ENCODE measurements at places on chromosomes 5 and 9. TPM values are rescaled to one million over a fixed set of nuclear protein-coding genes. Genes with fewer than 3 reads are reported as not detected.

- no peak for DNase-seq
Observed at GRCh38 chr5:76325326-76325725, 77.8 kb upstream of the IQGAP2 start.

DNA sequence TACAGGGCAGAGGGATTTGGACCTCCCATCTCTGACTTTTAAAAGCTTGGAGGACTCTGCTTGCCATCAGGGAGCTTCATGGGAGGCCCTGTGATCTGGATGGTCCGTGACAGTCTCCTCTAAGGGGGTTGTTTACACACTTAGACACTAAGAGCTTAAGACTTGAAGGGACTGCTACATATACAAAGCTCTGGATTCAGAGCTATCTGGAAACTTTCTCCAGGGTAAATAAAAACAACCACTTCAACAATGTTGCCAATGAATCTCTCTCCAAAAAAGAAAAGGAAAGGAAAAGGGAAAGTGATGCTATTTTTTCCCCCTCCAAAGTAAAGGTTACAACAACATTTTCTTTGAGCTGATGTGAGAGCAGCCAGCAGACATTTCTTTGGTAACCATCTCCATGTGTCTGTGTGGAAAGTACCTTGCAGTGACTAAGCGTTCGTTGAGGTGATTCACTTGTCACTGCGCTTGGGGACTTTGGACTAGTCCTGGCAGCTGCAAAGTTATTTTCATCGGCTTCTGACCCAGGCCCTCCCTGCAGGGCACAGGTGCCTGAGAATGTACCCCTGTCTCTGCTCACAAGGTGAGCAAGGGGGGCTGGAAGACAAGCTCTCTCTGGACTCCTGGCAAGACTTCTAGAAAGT lies 262.1 kb upstream of the KLF4 start:
- peak; percentile 68 for DNase-seq

GRCh38 chr9:89588271-89588879 lies 16.4 kb upstream of the GADD45G start:
- DNase-seq, result no peak

DNA sequence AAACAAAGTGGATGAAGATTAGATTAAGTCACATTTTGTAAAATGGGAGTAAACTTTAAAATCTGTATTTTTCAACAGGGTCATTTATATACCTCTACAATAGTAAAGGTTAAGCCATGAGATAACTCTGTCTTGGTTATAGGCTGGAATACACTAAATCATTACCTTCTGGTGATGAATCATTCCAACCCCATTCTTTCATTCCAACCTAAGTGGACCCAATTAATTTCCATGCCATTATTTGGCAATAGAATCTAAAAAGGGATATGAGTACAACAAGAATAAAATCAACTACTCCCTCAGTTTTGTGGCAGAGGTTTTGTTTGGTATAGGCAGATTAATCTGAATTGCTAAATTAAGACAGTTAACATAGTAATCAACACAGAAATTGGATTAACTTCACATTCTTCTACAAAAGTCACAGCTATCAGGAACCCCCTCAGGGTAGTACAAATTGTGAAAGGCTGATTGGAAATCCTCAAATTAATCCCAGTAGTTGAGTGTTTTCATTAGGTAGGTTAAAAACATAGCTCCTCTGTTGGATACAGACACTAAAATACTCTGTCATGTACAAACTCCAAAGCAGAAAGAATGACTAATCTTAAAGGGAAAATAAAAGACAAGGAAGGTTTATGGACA lies 54.2 kb downstream of the ELAVL2 start:
- no peak for DNase-seq

DNA sequence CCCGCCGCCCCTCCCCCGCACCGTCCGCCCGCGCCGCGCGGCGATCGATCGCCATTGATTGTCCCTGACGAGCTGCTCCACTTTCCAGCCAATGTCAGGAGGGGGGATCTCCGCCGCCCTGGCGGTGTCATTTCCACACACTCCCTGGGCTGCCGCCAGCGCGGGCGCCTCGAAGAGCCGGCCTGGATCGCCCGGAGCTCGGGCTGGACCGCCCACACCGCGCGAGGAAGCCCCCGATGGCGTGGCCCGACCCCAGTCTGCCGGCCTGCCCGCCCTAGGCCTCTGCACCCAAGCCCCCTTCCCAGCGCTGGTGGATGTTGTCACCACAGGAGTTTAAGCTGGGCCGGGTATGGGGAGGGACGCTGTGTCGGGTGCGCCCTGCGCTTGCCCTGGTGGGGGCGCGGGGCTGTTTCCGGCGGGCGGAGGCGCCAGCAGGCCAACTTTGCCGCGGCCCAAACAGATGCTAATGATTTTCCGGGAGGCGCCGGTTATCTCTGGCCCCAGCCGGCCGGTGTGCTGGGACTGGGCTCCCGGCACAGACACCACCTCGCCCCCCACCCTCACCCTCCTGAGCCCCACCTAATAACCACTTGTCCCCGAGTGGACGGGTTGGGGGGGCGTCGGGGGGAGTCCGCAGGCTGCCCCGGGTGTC lies 10.6 kb upstream of the CXXC5 start:
- peak; percentile 89 for DNase-seq

The CCNG1 gene
- total RNA-seq, result 173 TPM

The AJM1 gene
- 19.4 TPM for total RNA-seq

The ARL14EPL gene
- total RNA-seq, result not detected

Measured in mucosa of gallbladder (tissue), 1 donor.